PC-3 (cell line): ENCODE measurements at places on chromosomes 12 and 14. TPM values are rescaled to one million over a fixed set of nuclear protein-coding genes. Genes with fewer than 3 reads are reported as not detected.

CCDC38 gene
- total RNA-seq: not detected in 2 replicates

NTN4 gene
- 39.6 and 40.3 TPM in 2 replicates for total RNA-seq

RERG gene
- total RNA-seq: not detected in 2 replicates

BBS10 gene
- total RNA-seq: 7.5 and 8.0 TPM in 2 replicates

TMEM179 gene
- not detected in 2 replicates for total RNA-seq

FBRSL1 gene
- 45.3 and 62.3 TPM in 2 replicates for total RNA-seq

NKX2-1 gene
- not detected in 2 replicates for total RNA-seq

CPNE6 gene
- not detected in 2 replicates for total RNA-seq

PLEKHH1 gene
- total RNA-seq: 6.2 and 11.1 TPM in 2 replicates

IQSEC3 gene
- total RNA-seq: 0.11 TPM in 1 of 2 replicates, not detected in the other

STAT2 gene
- total RNA-seq: 68.8 and 73.1 TPM in 2 replicates

CEBPE gene
- total RNA-seq: not detected in 2 replicates

HOXC5 gene
- 0.26 and 0.29 TPM in 2 replicates for total RNA-seq

MANSC1 gene
- total RNA-seq: 2.8 and 3.1 TPM in 2 replicates

OTX2 gene
- total RNA-seq: not detected in 2 replicates

SYT1 gene
- total RNA-seq: 0.12 and 0.51 TPM in 2 replicates

TBX3 gene
- 89.4 and 123 TPM in 2 replicates for total RNA-seq

NFYB gene
- 20.6 and 21.7 TPM in 2 replicates for total RNA-seq

APOF gene
- not detected in 2 replicates for total RNA-seq

FAM222A gene
- total RNA-seq: 11.7 and 15.3 TPM in 2 replicates

TRPV4 gene
- 1.6 and 2.4 TPM in 2 replicates for total RNA-seq

VRTN gene
- total RNA-seq: not detected in 2 replicates

RPS26 gene
- 183 and 320 TPM in 2 replicates for total RNA-seq

TAS2R19 gene
- total RNA-seq: not detected in 2 replicates

SERPINA12 gene
- not detected in 2 replicates for total RNA-seq

RGS6 gene
- not detected in 2 replicates for total RNA-seq

DUSP16 gene
- total RNA-seq: 4.4 and 6.7 TPM in 2 replicates

GALNT9 gene
- total RNA-seq: 0.44 TPM in 1 of 2 replicates, not detected in the other

RCOR1 gene
- total RNA-seq: 22.2 and 23.4 TPM in 2 replicates

CPSF2 gene
- total RNA-seq: 51.5 and 57.9 TPM in 2 replicates

OTUB2 gene
- total RNA-seq: 7.7 and 9.0 TPM in 2 replicates

DNAJC22 gene
- total RNA-seq: 12.9 and 16.8 TPM in 2 replicates

ADCY6 gene
- total RNA-seq: 19.0 and 24.4 TPM in 2 replicates

CRY1 gene
- total RNA-seq: 32.0 and 32.4 TPM in 2 replicates

SPIC gene
- not detected in 2 replicates for total RNA-seq

WNT1 gene
- not detected in 2 replicates for total RNA-seq

PNMA1 gene
- 30.8 and 36.7 TPM in 2 replicates for total RNA-seq
